ENCODE measurements at places on chromosomes 7 and 10.

- no peak for DNase-seq
These were observed 337.0 kb downstream of the FRMD4A start for GRCh38 chr10:13993673-13994089.

DNA sequence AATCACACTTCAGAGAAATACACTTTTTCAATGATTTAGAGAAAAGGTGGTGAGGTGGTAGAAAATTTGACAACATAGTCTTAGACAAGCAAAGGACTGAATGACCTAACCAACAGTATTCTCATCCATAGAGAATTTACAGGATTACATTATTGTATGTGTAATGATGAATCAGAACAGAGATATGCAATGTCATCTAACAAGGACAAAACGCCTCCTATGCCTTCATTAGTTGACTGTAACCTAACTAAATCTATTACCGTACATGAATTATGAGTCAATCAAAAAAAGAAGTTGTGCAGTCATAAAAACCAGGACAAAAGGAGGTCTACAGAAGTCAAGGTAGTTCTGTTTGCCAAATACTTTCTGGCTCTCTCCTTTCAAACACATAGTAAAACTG, 66.5 kb downstream of the RAB11FIP2 start:
- DNase-seq: no peak

- no peak for DNase-seq
These were observed 25.1 kb downstream of the MRPS24 start for GRCh38 chr7:43844257-43844656.

DNA sequence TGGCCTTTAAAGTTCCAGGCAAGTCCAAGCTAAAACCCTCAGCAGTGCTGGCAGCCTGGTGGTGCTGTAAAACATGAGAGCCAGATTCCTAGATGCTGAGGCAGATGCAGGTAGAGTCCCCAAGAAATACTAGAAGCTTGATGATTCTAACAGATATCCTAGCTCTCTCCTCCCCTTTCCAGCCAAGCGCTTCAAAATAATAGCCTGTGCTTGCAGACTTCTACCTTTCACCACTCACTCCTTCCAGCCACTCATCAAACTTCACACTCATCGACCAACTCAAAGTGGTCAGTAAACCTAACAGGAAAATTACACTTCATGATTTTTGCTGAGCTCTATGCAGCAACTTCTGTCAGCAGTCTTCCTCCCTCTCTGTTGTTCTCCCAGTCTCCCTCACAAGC, 50.2 kb downstream of the LMBR1 start:
- DNase-seq: no peak

- no peak for DNase-seq
These were observed 167.7 kb downstream of the EMX2 start for GRCh38 chr10:117710181-117710798.

GRCh38 chr7:149773446-149774236, at the start of gene ZNF467:
Gene ZNF467 (minus strand): TSS chr7:149773588. CDS start chr7:149771032, 2,556 bp downstream.
- no peak for DNase-seq

GRCh38 chr7:64618785-64619456, 47.0 kb upstream of the ZNF107 start:
- no peak for DNase-seq

GRCh38 chr7:27121684-27122076, 8.9 kb downstream of the HOXA4 start:
- DNase-seq: no peak

DNA sequence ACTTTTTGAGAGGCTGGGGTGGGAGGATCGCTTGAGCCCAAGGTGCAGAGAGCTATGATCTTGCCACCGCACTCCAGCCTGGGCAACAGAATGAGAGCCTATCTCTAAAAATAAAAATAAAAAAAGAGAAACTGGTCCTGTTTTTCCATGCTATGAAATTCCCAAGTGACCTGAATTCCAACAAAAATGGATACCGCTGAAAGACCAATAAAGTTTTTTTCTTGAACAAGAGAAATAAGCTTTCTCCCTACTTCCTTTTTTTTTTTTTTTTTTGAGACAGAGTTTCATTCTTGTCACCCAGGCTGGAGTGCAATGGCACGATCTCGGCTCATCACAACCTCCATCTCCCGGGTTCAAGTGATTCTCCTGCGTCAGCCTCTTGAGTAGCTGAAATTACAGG, 12.5 kb upstream of the SEPHS1 start:
- no peak for DNase-seq

DNA sequence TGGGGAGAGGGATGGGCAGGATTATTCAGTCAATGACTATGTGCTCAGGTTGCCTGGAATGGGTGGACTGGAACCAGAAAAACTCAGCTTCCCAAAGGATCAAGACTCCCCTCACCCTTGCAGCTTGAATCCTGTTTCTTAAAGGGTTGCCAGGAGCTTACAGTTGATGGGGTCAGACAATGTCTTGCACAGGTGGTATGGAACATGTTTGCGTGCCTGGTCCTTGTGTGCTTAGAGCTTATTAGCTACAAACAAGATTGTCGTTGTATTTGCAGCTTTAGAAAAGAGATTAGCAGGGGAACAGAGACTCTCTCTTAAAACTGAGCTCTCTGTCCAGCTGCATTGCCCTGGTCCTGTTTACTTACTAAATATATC, 56.9 kb downstream of the PRR15 start:
- DNase-seq: no peak

- no peak for DNase-seq
These were observed 30.4 kb downstream of the AMZ1 start for GRCh38 chr7:2718296-2718965.

GRCh38 chr10:15113766-15114165, 16.6 kb downstream of the RPP38 start:
- no peak for DNase-seq

GRCh38 chr7:149450821-149451220, 10.0 kb downstream of the ZNF777 start:
- DNase-seq: no peak

GRCh38 chr10:102449321-102450123, 1.8 kb downstream of the C10orf95 start:
- DNase-seq: peak; percentile 76

GRCh38 chr7:100493476-100494264, 9.9 kb downstream of the NYAP1 start:
- peak; percentile 49 for DNase-seq

GRCh38 chr10:13615650-13616300, 29.0 kb downstream of the PRPF18 start:
- DNase-seq: no peak

- DNase-seq: no peak
These were observed 179.2 kb upstream of the MBL2 start for GRCh38 chr10:52951824-52952223.

- DNase-seq: no peak
These were observed 112.7 kb downstream of the REEP3 start for GRCh38 chr10:63633677-63634487.

DNA sequence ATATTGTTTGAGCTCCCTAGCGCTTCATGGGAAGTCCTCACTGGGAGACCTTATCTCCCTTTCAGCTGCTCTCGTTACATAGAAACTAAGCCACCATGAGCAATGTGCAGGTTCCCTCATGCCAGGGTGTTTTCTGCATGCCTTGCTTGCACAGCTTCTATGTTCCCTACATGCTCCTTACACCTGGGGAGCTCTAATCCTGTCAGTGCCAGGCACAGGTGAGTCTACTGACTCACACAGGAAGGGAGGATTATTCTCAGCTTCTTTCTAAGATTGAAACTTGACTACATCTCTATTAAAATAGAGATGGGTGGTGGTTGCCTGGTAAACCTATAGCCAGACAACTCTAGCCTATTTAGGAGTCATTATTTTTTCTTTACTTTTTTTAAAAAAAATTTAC, 375.7 kb upstream of the CDC14C start:
- no peak for DNase-seq

GRCh38 chr10:3791974-3792633, 7.1 kb upstream of the KLF6 start:
- no peak for DNase-seq

- no peak for DNase-seq
These were observed 417.9 kb upstream of the LRGUK start for GRCh38 chr7:133709036-133709880.

- DNase-seq: no peak
These were observed 75.9 kb downstream of the RGS10 start for GRCh38 chr10:119466655-119467054.

DNA sequence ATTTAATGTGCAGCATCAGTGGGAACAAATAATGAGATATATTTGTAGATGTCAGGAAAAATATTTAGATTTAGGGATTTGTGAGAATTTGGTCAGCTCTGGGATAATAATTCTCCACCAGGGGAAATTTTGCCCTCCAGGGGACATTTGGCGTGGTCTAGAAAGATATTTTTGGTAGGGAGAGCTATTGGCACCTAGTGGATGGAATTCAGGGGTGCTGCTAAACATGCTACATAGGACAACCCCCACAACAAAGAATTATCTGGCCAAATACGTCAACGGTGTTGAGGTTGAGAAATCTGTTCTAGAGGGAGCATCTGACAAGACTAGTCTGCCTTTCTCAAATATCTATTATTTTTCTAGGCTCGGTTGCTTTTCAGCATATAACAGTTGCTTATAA, 2.1 kb downstream of the ADK start:
- DNase-seq: no peak

DNA sequence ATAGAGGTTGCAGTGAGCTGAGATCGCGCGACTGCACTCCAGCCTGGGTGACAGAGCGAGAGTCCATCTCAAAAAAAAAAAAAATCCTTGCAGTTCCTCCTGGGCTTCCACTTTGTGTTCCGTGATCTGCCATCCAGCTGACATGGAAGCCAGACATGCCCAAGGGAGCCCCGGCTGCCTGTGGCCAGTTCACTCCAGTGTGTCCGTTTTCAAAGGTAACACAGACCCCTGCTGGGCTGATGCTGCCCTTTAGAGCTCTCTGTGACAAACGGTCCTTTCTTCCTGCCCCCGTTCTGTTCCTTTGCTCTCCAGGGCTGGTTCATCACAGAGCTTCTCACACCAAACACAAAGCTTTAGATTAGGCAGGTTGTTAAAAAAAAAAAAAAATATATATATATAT, 130.8 kb downstream of the CUL2 start:
- DNase-seq: no peak

- no peak for DNase-seq
These were observed 136.2 kb upstream of the NRBF2 start for GRCh38 chr10:62996925-62997324.
